ENCODE measurements at places on chromosomes 5 and 9. TPM values are rescaled to one million over a fixed set of nuclear protein-coding genes. Genes with fewer than 3 reads are reported as not detected.

- H3K36me3 ChIP-seq: no peaks in the 10 kb centered on the region
- H3K4me1 ChIP-seq: no peaks in the 10 kb centered on the region
- no peaks in the 10 kb centered on the region for H3K27me3 ChIP-seq
- H3K27ac ChIP-seq: no peak overlapping the region
- no peak for DNase-seq
These were observed 93.6 kb downstream of the COL23A1 start for GRCh38 chr5:178496642-178497041.

- no peak overlapping the region for H3K27ac ChIP-seq
- no peak for DNase-seq
- H3K36me3 ChIP-seq: peaks cover 5% of the 10 kb centered on the region
These were observed 8.2 kb downstream of the PDLIM7 start for GRCh38 chr5:177489119-177489716.

The SWI5 gene
- 19.5 TPM for total RNA-seq

DNA sequence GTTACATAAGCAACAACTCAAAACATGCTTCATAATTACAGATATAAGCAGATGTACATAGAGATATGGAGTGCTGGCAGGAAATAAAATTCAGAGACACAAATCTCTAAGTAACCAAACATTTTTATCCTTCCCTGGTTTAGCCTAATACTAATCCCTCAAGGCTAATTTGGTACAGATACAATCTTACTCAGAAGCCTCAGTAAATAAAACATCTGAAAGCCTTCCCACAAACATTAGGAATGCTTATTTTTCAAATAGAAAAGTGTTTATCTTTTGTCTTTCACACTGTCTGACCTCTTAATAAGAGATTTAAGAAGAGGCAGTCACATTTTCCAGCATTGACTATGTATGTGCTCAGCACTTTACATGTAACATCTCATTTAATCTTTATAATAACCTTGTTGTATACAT is 399.4 kb downstream of the ARRDC3 start:
- H3K27ac ChIP-seq: no peak overlapping the region
- no peaks in the 10 kb centered on the region for H3K4me1 ChIP-seq
- H3K36me3 ChIP-seq: no peaks in the 10 kb centered on the region
- no peak for DNase-seq
- no peak overlapping the region for H3K4me3 ChIP-seq

DNA sequence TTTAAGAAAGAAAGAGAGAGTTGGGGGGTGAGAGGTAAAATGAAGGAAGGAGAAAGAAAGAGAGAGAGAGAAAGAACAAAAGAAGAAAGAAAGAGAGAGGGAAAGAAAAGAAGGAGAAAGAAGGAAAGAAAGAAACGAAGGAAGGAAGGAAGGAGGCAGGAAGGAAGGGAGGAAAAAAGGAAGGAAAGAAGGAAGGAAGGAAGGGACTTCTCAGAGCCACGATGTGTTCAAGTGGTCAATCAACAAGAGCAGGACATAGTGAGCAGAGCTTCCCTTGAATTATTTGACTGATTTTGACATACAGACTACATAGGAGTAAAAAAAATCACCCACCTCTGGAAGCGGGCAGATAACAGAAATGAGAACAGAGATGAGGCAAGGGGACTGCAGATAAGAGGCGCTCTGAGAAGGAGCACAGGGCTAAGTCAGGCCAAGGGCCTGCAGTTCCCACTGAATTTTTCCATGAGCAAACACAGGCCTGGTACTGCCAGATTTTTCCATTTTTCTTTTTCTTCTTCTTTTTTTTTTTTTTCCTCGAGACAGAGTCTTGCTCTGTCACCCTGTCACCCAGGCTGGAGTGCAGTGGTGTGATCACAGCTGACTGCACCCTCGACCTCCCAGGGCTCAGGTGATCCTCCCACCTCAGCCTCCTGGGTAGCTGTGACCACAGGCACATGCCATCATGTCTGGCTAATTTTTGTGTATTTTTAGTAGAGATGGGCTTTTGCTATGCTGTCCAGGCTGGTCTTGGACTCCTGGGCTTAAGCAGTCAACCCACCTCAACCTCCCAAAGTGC is 77.7 kb upstream of the IL17B start:
- no peaks in the 10 kb centered on the region for H3K27me3 ChIP-seq
- H3K27ac ChIP-seq: peak overlapping the region; percentile 70
- DNase-seq: no peak
- no peak overlapping the region for H3K4me3 ChIP-seq

- DNase-seq: no peak
- H3K4me1 ChIP-seq: no peaks in the 10 kb centered on the region
- H3K27me3 ChIP-seq: no peaks in the 10 kb centered on the region
- H3K4me3 ChIP-seq: no peak overlapping the region
- H3K27ac ChIP-seq: no peak overlapping the region
- H3K36me3 ChIP-seq: no peaks in the 10 kb centered on the region
These were observed 173.7 kb downstream of the FAM114A2 start for GRCh38 chr5:153865016-153865415.

All from heart right ventricle (tissue), 16 donors.